SK-N-SH (cell line): ENCODE measurements at places on chromosomes 11 and 22. TPM values are rescaled to one million over a fixed set of nuclear protein-coding genes. Genes with fewer than 3 reads are reported as not detected.

The WT1 gene
- polyA plus RNA-seq = 0.15 and 0.49 TPM in 2 replicates

DNA sequence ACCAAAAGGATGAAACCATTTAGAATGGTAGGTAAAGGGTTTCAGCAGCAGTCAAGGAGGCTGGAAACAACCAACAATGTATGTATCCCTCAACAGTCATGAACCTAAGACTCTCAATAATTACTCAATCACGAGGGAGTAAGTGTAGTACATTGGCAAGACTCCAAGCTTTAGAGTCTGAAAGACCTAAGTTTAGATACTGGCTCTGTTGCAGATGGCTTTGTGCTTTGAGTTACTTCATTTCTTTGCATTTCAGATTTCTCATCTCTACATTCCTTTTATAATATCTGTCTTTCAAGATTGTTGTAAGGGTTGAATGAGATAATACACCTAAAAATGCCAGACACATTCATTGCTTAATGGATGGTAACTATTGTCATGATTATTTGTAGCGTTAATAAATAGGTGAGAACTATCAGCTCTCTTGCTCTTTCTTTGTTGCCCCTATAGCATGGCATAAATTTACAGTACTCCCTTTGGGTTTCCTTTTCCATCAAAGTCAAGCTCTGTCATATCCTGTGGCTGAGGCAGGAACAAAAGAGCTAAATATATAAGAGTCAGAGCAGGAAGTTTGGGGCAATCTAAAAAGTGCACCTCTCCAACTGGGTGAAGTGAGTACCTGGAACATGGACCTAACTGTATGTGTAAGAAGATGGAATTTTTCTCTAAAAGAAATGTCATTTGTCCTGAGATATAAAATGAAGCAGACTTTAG lies 228.2 kb upstream of the ZC3H12C start:
- DNase-seq = no peak
- H3K36me3 ChIP-seq = no peaks in the 10 kb centered on the region
- H3K4me1 ChIP-seq = peaks cover 11% of the 10 kb centered on the region; the same call in 1 of the 2 replicates

The MMP8 gene
- 0.07 TPM in 1 of 2 replicates, not detected in the other for polyA plus RNA-seq

DNA sequence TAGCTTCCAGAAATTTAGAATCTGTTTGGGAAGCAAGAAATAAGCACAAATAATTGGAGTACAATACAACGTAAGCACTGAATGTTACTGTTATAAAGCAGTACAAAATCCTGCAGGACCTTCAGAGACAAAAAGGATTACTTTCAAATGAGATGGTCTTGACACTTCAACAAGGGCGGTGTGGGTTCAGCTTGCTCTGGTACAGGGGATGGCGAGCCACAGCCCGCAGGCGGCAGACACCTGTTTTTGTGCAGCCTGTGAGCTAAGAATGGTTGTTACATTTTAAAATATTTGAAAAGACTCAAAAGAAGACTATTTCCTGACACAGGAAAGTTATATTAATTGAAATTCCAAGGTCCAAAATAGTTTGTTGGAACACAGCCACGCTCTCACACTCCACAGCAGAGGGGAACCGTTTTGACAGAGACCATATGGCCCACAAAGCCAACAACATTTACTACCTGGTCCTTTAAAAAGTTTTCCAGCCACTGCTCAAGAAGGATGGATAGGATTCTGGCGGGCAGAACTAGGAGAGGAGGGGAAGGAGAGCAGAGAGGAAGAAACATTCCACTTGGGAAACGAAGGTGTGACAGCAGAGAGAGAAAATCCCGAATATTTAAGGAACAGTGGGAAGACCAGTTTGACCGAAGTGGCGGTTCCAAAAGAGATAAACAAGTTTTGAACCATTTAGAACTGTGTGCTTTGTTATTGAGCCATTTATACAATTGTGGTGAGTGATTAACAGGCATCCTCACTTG lies 6.3 kb downstream of the PRDM10 start:
- no peak for DNase-seq
- H3K27me3 ChIP-seq = no peaks in the 10 kb centered on the region
- H3K4me1 ChIP-seq = peaks cover 12% of the 10 kb centered on the region; the same call in 1 of the 2 replicates
- H3K4me3 ChIP-seq = no peak overlapping the region

DNA sequence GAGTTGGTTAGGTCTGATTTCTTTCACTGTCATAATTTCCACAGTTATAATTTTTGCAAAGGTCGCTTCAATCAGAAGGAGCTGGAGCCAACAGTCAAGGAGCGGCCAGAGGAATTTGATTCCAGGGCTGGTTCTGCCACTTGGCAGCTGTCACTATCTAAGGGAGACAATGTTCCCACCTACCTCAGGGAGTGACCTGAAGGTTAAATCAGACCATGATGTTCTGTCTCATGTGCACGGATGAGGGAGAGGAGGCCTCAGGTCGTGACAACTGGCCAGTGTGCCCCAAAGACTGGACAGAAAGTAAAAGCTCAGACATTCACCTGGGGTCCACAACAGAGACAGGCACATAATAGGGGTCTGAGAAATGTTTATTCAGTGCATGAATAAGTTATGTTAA lies 7.6 kb downstream of the MRGPRD start:
- DNase-seq = no peak
- no peaks in the 10 kb centered on the region for H3K36me3 ChIP-seq
- no peaks in the 10 kb centered on the region; the same call in 1 of the 2 replicates for H3K27me3 ChIP-seq
- no peak overlapping the region for H3K4me3 ChIP-seq
- H3K27ac ChIP-seq = no peak overlapping the region

- no peaks in the 10 kb centered on the region for H3K27me3 ChIP-seq
- no peaks in the 10 kb centered on the region for H3K4me1 ChIP-seq
- no peak for DNase-seq
- H3K4me3 ChIP-seq = no peak overlapping the region
These were observed 117.8 kb upstream of the C11orf87 start for GRCh38 chr11:109304159-109304558.

DNA sequence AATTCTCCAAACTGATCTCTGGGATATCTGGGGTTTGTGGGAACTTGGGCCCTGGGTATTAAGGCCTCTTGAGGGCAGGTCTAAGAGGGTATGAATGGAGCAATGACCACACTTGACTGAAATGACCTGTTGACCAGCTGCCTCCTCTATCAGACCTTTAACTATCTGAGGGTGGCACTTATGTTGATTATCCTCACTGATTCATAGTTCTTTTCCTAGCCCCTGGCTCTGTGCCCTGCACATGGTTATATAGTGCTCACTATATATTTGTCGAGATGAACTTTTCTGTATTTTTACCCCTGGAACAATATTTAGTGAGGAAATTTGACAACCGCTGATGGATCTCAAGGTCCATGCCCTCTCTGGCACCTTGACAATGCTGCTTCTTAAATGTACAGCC lies 305.5 kb upstream of the PLET1 start:
- H3K27ac ChIP-seq = no peak overlapping the region
- no peaks in the 10 kb centered on the region for H3K36me3 ChIP-seq
- no peak overlapping the region for H3K4me3 ChIP-seq
- DNase-seq = no peak
- H3K4me1 ChIP-seq = peaks cover 6% of the 10 kb centered on the region; the same call in 1 of the 2 replicates

The CBLIF gene
- polyA plus RNA-seq = not detected in 2 replicates
